ENCODE measurements at places on chromosomes 12 and 14.

DNA sequence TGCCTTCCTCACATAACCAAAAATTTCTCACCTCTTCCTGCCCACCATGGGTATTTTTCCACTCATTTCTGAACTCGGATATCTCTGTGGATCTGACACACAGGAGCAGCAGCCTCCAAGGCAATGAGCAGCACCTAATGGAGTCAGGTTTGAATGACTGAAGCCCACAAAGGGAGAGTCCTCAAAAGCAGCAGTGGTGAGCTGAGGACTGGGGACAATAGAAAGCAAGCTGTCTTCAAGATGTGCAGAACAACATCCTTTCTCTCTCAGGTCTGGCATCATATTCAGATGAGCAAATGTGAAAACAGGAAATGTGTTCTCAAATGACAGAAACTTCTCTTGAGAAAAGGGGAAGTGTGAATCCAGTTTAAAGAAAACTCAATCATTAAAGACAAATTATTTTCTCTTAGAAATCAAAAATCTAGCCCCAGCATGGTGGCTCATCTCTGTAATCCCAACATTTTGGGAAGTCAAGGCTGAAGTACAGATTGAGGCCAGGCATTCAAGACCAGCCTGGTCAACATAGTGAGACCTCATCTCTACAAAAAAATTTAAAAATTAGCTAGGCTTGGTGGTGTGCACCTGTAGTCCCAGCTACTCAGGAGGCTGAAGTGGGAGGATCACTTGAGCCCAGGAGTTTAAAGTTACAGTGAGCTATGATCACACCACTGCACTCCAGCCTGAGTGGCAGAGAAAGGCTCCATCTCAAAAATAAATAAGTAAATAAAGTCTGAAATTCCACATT lies 54.2 kb downstream of the C12orf42 start:
- peak; percentile 8 for DNase-seq

DNA sequence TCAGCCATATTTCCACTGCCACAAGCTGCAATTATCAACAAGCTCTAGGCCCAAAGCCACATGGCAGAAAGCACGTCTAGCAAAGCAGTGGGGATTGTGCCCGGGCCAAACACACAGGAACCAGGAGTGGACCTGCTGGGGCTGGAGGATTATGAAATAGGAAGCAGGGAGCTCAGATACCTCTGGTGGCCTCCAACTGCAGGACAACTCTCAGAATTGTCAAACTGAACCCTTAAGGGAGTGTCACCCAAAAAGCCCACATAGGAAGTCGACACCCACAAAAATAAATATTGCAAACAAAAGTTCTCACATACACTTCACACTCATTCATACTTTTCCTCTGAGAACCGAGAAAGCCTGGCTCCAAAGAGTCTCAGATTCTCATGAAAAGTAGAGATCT lies 26.1 kb downstream of the KCTD10 start:
- DNase-seq: no peak

GRCh38 chr14:78088916-78089315 lies 81.3 kb upstream of the NRXN3 start:
- no peak for DNase-seq

- DNase-seq: no peak
These were observed 182.3 kb downstream of the ADGRD1 start for GRCh38 chr12:131135786-131136538.

DNA sequence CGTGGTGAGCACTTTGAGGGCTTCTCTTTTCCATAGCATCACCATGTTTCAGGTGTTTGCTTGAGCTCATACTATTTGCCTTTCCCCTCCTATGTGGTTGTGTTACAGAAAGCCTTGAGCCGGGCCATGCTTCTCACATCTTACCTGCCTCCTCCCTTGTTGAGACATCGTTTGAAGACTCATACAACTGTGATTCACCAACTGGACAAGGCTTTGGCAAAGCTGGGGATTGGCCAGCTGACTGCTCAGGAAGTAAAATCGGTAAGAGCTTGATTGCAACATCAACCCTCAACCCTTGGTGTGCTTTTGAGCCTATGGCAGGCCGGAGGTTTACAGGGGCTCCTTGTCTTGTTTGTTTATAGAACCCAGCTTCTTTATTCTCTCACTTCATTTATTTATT lies 8.1 kb downstream of the LETMD1 start:
- DNase-seq: no peak

- no peak for DNase-seq
These were observed 724 bp upstream of the CS start for GRCh38 chr12:56300644-56301464.

DNA sequence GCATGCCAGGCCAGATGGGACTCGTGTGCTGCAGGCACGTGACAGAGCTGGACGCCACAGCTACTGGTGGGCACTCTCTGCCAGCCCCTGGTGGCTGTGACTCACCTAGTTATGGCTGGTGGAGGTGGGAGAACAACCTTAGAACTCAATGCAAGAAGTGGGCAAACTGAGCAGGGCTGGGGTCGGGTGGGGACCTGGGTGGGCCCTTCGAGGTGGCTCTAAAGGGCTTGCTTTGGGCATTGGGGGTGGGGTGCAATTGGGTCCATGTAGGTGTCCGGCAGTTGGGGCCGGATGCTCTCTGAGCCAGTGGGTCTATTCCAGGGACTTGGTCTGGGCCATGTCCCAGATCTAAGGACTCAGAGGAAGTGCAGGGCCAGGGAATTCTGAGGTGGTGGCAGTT lies 5.1 kb upstream of the SERPINA12 start:
- no peak for DNase-seq

DNA sequence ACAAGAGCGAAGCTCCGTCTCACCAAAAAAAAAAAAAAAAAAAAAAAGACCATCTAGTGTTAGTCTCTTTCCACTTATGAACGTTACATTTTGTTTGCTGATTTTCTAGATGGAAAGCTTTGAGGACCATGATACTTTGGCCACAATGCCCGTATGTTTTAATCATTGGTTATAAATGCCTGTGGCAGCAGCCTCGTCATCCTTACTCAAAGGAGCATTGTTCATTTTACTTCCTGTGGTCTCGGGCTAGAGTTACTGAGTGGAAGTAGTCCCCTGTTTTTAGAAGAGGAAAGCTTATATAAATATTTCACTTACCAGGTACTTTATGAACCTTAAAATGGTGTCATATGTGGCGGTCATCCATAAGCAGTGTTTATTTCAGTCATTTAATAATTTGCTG lies 359.9 kb downstream of the AEBP2 start:
- no peak for DNase-seq

DNA sequence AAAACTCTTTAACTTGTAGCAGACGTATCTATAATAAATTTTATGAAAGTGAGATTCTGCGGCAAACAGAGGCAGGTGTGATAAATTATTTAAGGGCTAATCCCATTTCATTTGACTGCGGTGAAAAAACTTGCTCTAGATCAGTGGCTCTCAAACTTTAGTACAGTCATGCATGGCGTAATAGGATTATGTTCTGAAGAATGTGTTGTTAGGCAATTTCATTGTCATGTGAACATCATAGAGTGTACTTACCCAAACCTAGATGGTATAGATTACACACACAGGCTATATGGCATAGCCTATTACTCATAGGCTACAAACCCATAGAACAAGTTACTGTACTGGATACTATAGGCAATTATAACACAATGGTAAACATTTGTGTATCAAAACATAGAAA lies 83.7 kb downstream of the HEATR5A start:
- no peak for DNase-seq

- no peak for DNase-seq
These were observed 1325.8 kb downstream of the AACS start for GRCh38 chr12:126390969-126391566.

DNA sequence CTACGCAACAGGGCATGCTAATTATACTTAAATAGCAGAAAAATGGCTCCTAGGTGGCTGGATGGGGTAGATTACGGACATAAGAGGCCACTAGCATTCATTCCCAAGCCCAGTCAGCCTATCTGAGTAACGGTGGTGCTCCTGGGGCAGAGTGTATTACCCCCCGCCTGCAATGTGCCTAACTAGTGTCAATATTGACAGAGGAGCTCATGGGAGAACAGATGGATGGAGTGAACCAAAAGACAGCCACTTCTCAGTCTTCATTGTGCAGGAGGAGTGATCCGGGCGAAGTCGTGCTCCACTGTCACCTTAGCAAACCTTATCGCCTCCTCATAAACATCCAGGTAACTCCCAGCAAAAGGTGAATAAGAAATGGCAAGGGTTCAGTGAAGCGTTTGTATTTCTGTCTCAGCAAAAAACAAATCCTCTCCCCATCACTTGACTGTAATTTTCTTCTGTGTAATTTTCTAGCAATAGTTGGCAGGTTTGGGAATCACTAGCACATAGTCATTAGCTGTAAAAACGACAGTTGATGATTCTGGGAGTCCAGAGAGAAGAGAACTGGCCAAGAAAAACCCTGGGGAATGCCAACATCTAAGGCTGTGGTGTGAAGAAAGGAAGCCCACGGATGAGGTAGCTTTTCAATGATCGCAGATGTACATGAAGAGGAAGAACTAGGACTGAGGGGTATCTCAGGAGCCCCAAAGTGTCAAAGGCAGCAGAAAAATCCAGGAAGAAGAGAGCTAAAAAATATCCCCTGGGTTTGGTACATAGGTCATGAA lies 126.6 kb upstream of the BCL2L14 start:
- no peak for DNase-seq

DNA sequence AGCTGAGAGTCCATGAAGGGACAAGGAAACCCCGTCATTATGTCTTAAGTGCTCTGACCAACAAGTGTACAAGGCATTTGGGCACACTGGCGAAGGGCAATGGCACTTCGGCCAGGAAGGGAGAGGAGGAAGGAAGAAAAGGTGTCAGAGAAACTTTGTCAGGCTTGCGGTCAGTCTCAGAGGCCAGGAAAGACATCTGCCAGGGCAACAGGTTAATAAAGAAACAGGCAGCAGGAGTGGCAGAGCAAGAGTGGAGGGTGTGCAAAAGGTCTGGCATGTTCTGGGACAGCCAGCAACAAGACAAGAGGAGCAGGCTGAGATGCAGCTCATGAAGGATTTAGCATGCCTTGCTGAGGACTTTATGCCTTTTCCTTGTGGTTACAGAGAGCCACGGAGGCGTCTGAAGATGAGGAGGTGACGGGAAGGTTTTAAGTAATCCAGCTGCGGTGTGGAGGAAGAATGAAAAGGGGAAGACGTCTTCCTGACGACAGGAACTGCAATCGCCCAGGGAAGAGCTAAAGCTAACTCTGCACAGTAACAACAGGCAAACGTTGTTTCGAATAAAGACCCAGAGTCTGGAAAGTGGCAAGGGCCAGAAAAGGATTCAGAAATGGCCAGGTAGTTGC lies 13.1 kb downstream of the APPL2 start:
- DNase-seq: no peak

DNA sequence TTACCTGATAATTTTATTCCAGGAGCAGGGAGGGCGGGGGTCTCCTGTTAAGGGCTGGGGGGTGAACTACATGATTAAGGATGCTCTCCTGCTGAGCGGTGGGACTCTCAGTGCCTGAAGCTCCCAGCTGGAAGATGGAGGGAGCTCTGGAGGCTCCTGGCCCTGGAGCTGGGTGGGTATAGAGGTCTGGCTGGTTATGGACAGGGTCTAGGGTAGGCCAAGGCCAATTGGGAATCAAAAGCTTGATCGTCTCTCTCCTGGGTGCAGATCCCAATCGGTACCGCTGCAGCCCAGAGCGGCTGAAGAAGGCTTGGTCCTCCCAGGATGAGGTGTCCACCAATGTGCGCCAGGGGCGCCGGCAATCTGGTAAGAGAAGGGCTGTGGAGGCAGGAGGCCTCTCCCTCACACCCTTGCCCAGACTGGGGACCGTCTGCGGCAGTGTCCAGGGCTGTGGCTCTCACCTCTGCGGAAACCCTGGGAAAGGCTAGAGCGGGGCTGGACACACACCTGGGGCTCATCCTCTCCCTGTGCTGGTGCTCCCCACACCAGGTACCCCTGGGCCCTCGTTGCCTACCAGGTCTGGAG lies 28.4 kb downstream of the PLEKHG3 start:
- DNase-seq: no peak

GRCh38 chr12:26212396-26212795 lies 17.0 kb downstream of the SSPN start:
- no peak for DNase-seq

- DNase-seq: no peak
These were observed 23.5 kb downstream of the NAA30 start for GRCh38 chr14:57413849-57414248.

DNA sequence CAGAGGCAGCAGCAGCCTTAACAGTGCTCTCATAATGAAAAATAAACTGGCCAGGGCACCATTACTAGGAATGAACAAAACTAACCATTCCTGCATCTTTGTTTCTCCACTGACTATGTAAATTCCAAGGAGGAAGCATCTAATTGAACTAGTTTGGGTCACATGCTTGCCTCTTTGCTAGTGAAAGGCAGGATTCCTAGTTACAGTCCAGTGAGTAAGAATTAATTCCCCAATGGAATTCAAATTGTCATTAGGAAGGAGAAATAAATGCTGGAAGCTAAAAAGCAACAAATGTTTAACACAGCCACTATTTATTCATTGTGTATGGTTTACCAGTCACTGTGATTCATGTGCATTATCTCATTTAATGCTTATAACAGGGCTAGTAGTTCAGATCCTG lies 316.0 kb downstream of the CCDC91 start:
- DNase-seq: no peak

DNA sequence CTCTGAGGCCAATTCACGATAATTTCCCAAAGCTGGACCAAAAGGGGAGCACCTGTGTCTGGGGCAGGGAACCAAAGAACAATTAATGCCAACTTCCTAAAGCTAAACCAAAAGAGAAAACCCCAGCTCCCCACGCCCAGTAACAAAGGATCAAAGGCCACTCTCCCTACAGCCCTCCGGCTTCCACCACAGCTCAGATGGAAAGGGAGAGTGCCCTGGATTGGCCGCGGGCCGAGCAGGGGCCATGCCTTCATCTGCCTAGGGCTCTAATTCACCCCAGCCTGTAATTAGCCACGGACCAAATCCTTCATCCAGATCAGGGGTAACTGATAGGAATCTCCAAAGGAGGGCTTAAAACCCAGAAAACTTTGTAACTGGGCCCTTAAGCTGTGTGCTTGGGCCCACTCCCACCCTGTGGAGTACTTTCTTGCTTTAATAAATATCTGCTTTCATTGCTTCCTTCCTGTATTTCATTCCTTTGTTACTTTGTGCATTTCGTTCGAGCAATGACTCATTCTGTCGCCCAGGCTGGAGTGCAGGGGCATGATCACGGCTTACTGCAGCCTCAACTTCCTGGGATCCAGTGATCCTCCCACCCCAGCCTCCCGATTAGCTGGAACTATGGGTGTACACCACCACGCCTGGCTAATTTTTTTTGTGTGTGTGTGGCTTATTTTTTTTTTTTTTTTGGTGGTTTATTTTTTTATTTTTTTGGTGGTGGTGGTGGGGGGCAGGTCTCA lies 65.5 kb upstream of the PPP4R3A start:
- DNase-seq: no peak

DNA sequence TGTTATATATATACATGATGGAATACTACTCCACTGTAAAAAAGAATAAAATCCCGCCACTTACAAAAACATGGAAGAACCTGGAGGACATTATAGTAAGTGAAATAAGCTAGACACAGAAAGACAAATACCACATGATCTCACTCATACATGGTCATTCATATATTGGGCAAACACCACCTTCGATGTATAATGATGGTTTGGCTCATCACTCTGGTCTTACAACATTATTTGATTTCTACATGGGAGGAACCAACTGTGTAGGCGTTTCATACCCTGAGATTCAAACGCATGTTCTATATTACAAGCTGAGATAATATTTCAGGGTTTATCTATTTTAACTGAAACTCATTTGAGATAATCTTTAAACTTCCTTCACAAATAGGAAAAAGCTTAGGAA lies 48.3 kb downstream of the ABCD2 start:
- DNase-seq: no peak

Measured in activated naive CD4-positive, alpha-beta T cell treated with Interleukin-2 at 50 U/mL for 16 hours (primary cell).